ENCODE measurements at places on chromosomes 6 and 20.

DNA sequence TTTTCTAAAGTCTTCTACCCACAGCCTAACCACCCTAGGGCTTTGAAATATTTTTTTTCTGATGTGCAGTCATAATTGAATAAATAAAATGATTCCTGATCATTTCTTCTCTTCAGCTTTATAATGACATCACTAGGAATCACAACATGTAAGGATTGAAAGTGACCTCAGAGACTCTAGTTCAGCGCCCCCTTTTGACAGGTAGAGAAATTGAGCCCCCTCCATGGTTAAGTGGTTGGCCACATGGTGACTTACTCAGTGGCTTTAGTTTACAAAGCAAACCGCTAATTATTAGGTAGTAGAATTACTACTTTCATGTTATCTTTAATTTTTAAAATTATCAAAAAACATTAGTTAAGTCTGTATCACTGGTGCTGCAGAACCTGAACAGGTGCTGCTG lies 13.3 kb upstream of the SLC2A12 start:
- DNase-seq: no peak

DNA sequence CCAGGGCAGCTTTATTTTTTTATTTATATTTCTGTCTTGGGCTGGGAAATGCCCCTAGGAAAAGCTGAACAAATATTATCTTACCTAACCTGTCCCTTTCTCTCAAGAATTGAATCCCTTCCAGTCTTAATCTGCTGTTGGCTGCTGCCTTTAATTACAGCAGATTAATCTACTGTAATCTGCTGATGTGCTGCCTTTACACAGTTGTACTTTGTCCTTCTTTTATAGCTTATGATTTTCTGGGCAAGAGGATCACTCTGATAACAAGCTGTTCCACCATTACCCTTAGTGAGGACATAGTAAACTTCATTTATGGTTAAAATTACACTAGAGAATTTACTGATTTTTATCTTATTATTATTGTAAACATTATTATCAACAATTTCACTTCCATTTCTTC lies 234.5 kb upstream of the MAN1A1 start:
- no peak for DNase-seq

GRCh38 chr20:47188540-47188939 lies 168.0 kb downstream of the ZMYND8 start:
- no peak for DNase-seq

DNA sequence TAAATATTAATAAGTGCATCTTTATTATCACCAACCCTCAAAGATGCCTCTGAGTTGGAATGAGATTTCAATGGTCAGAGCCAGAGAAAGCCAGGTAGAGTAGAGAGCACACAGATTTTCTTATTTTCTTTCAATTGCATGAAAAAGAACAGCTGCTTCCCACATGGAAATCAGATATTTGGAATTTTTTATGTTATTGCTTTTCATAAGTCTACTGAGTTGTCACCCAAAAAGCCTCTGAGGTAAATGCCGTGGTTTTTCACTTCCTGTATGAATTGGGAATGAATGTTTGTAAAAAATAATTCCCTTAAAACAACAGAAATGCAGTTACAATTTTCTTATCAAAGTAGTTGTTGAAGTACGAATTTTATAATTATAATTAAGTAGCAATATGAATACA lies 563.1 kb downstream of the RFPL4B start:
- DNase-seq: no peak

GRCh38 chr6:34070315-34071135 lies 75.4 kb downstream of the GRM4 start:
- no peak for DNase-seq

GRCh38 chr6:17017416-17017815 lies 84.4 kb upstream of the STMND1 start:
- no peak for DNase-seq

GRCh38 chr20:56422076-56422823 lies 10.2 kb downstream of the CASS4 start:
- DNase-seq: no peak

DNA sequence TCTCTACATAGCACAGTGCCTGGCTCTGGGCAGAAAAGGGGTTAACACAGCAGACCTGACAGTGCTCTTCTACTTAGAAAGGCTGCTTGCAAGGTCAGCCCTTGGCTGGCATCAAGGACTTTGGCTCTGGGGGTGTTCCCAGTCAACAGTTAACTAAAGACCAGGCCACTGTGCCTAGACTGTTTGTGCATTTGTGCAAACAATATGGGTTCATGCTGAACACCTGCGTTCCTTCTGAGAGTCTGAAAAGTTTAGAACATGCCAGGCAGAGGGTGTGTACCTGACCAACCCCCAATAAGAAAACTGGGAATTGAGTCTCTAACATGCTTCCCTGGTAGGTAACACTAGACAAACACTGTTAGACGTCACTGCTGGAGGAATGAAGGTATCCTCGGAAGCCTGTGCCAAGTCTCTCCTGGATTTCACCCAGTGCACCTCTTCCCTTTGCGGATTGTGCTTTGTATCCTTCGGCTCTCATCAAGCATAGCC lies 110.7 kb downstream of the PDE10A start:
- no peak for DNase-seq

DNA sequence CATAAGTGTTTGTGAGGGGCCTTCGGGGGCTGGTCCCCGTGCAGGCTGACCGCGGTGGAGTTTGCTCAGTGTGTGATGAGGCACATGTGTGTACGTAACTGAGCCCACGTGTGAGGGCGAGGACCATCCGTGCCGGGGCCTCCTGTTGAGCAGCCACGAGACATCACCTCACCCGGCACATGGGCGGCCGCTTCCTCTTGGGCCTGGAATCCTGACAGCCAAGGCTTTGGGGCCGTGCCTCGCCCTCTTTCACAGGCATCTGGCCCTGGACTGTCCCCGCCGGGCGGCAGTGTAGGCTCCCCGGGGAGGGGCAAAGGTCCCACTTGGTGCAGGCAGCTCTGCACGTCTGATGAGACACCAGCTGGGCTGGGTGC lies 202.3 kb downstream of the DLL1 start:
- no peak for DNase-seq

GRCh38 chr6:5471637-5472398 lies 210.5 kb downstream of the FARS2 start:
- peak; percentile 33 for DNase-seq

GRCh38 chr20:12207875-12208274 lies 290.2 kb downstream of the BTBD3 start:
- DNase-seq: peak; percentile 54

GRCh38 chr6:116444092-116444491 lies 17.1 kb upstream of the CALHM6 start:
- DNase-seq: no peak

- DNase-seq: no peak
Observed at GRCh38 chr20:14117768-14118167, 122.5 kb downstream of the MACROD2 start.

GRCh38 chr6:162200041-162200440 lies 527.5 kb downstream of the PRKN start:
- DNase-seq: no peak

DNA sequence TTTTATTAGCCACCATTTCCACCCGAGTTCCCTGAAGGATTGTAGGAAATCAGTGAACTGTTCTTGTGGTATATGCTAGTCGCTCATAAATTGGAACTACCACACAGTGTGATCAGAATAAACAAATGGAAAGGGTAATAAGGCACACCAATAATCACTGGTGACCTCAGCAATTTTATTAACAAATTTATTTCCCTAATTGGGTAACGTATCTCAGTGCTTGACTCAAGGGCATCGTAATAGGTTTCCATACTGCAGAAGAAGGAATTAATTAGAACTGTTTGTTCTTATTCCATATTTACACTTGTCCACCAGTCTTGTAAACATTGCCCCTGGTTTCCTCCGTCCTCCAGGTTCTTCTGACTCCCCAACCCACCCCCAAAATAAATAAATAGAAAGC lies 10.0 kb upstream of the UQCC2 start:
- no peak for DNase-seq

GRCh38 chr6:156378853-156379252 lies 398.3 kb upstream of the ARID1B start:
- DNase-seq: no peak

GRCh38 chr6:161168281-161168891 lies 105.5 kb downstream of the AGPAT4 start:
- no peak for DNase-seq

- no peak for DNase-seq
Observed at GRCh38 chr6:45494416-45495135, 116.8 kb upstream of the SUPT3H start.

DNA sequence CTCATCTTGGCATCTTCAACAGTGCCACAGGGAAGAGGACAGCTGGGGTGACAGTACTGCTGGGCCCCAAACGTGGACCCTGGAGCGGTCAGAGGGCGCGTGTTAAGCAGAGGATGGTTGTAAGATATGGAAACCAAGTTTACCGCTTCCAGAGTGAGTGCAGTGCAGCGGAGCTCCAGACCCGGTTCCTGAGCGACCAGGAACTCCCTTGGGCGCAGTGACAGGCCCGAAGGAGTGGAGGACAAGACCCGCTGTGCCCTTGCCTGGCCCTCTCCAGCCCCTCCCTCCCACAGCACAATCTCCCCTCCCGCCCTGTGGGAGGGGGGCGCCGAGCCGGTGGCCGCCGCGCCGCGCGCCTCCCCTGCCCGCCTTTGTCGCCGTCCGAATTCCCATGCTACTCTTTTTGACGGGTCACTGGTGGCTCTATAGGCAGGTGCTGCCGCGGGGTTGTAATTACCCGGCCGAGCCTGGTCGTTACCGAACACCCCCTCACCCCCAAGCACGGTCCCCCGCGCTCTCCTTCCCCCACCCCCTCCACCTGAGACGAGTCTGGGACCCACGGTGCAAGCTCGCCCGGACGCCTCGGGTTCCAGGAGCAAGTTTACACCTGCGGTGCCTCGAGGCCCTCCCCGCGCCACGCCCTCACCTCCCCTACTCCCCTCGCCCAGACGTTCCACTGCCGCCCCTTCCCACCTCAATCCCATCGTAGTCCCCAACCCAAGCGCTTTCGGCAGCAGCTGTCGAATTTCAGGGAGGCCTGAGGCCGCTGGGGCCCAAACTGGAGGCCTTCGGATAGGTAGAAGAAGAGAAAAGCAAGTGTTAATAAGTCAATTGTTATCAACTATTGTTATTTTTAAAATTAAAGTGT lies 3.9 kb downstream of the NR2E1 start:
- no peak for DNase-seq

GRCh38 chr20:35294293-35294685 lies 2.1 kb upstream of the FAM83C start:
- DNase-seq: no peak

- DNase-seq: no peak
Observed at GRCh38 chr6:73248192-73248903, 14.6 kb downstream of the KHDC1 start.

DNA sequence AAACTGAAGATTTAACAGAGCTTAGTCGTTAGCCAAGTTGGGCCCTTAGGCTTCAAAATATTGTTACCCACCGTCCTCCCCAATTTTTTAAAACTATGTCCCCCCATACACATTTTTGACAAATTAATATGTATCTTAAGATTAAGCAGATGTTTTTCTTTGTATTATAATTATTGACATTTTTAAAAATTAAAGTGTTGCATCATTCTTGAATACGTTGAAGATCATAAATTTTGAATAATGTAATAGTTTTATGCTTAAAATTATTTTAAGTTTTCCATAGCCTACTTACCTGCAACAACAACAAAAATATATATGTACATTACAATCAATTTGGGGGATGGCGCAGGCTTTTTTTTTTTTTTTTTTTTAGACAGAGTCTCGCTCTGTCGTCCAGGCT lies 8.2 kb upstream of the PRSS16 start:
- DNase-seq: no peak

GRCh38 chr6:166778046-166778445 lies 151.0 kb upstream of the RPS6KA2 start:
- DNase-seq: no peak

DNA sequence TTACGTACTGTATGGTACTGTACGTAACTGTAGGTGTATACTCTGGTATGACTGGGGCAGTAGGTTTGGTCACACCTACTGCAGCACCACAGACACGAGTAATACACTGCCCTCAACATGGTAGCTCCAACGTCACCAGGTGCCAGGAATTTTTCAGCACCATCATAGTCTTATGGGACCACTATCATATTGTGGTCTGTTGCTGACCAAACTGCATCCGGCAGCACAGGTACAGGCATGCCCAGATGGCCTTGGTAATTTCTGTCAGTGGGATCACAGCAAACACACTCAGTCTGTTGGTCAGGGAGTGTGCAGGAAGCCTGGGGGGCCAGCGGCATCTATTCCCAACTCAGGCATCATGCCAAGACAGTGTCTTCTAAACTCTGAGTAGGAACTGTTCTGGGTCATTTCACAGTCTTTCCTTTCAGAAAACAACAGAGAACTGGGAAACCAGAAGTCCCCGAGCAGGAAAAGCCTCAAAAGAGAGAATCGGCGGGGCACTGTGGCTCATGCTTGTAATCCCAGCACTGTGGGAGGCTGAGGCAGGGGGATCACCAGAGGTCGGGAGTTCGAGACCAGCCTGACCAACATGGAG lies 5.8 kb downstream of the YTHDF1 start:
- DNase-seq: no peak

DNA sequence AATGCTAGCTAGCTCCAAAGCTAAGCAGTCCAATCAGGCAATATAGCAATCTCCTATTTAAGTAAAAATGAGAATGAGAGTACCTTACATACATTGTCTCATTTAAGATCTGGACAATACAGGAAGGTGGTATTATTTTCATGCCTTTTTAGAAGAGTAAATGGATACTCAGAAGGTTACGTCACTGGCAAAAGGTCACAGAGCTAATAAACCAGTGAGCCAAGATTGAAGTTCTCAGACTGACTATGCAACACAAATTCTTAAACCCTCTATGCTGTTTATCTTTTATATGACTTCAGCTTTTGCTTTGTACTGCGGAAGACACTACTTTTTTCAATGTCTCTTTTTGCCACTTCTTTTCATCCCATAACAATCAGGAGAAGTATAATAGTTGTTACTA lies 135.2 kb upstream of the PRL start:
- DNase-seq: no peak

GRCh38 chr20:16246870-16247269 lies 326.4 kb downstream of the KIF16B start:
- no peak for DNase-seq

DNA sequence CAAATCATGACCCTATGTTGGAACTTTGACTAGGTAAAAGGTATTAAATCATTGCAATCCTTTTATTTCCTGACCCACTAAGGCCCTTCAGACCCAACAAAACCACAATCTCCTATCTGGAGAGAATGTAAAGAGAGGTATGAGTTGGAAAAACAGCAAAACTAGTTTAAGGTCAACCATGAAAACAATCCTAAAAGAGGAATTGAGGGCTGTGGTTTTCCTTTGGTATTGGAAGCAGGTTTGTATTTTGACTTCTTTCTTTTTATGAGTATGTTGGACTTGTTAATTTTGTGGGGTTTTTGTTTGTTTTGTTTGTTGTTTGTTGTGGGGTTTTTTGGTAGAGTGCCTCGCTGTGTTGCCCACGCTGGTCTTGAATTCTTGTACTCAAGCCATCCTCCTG lies 4.7 kb upstream of the SEC63 start:
- no peak for DNase-seq
